Activated naive CD4-positive, alpha-beta T cell treated with anti-CD3 and anti-CD28 coated beads for 36 hours (primary cell): ENCODE measurements at places on chromosomes 2 and 18. TPM values are rescaled to one million over a fixed set of nuclear protein-coding genes. Genes with fewer than 3 reads are reported as not detected.

DNA sequence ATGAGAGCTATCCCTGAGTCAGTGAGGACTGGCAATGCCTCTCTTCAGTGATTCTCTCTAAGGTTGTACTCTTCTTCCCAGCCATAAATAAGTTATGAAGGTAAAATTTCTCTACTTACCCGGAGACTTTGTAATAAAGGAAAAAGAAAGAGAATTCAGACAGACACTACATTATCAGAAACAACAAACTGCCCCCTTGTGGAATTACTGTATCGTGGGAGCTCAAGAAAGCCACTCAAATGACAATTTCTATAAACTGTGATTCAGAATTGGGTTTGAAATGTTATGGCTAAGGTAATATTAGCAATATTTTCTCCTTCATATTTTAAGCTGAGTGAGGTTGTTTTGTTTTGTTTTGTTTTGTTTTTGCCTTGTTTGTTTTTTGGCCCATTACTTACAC lies 155.8 kb upstream of the TANK start:
- H3K36me3 ChIP-seq: no peaks in the 10 kb centered on the region
- no peaks in the 10 kb centered on the region for H3K4me1 ChIP-seq
- no peak overlapping the region for H3K4me3 ChIP-seq
- DNase-seq: no peak

DNA sequence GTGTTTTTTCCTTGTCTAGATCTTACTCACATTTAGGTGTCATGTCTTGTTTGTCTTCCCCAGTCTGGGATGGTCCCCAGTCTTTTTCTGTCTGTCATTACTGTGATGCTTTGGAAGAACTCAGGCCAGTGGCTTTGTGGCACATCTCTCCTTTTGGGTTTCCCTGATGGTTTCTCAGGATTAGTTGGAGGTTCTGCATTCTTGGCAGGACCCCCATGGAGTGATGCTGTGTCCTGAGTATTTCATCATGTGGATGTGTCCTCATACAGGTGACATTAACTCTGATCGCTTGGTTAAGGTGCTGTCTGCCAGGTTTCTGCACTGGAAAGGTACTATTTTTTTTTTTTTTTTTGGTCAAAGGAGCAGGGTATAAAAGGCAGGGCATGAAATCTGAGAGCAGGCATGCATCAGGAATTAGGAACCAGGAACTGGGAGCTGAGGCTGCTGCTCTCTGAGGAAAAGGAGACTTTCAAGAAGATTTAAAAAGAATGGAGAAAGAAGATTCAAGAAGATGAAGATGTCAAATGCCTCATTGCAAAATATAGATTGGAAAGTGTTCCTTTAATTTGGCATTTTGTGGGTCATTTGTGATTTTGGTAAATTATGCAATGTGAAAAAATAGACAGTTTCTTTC lies 85.3 kb downstream of the NUP35 start:
- no peaks in the 10 kb centered on the region for H3K27me3 ChIP-seq
- peaks cover 6% of the 10 kb centered on the region for H3K4me1 ChIP-seq
- no peak overlapping the region for H3K4me3 ChIP-seq

DNA sequence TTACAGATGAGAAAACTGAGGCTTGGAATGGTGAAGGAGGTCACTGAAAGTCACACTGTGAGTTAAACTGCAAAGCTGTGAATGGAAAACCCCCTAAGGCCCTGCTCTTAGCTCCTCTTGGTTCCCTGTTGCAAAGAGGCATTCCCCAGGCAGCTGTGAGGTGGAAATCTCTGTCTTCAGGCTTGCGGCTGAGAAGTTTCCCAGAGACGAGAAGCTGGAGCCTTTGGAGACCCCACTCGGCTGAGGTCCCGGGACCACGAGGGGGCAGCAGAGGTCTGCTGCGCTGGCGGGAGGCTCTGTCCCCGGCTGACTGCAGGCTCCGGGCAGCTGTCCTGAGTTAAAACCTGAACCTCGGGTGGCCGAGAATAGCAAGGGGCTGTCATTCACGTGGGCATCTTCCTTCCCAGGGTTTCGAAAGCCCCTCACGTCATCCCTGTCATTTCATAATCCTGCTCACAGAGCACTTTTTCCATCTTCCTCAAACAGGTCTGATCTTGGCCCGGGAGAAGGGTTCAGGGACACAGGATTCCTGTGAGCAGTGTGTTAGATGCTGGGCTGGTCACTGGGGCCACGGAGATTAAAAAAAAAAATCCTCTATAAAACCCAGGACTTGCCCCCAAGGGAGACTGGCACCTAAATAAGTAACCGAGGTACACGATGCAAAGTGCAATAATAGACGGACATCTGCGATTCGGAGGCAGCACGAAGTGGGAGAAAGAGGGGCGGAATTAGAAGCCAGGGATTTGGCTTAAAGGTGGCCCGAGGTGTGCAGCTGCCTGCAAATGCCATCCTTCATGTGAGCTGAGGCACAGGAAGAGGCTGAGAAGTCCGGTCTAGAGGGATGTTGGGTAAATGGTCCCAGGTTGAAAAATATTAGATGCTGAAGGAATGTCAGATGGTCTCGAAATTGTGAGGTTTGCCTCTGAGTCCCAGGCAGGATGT lies 24.6 kb upstream of the ATOH8 start:
- H3K4me3 ChIP-seq: no peak overlapping the region
- no peaks in the 10 kb centered on the region for H3K36me3 ChIP-seq
- H3K27me3 ChIP-seq: peaks cover 2% of the 10 kb centered on the region
- H3K4me1 ChIP-seq: peaks cover 4% of the 10 kb centered on the region
- no peak overlapping the region for H3K27ac ChIP-seq

- no peak overlapping the region for H3K27ac ChIP-seq
- DNase-seq: no peak
- no peak overlapping the region for H3K4me3 ChIP-seq
- no peaks in the 10 kb centered on the region for H3K36me3 ChIP-seq
- H3K27me3 ChIP-seq: peaks cover 7% of the 10 kb centered on the region
Measured at GRCh38 chr2:221097568-221097915, 474.6 kb downstream of the EPHA4 start.

- DNase-seq: no peak
- no peak overlapping the region for H3K27ac ChIP-seq
- H3K4me3 ChIP-seq: peak overlapping the region; percentile 41
- no peaks in the 10 kb centered on the region for H3K36me3 ChIP-seq
- peaks cover 10% of the 10 kb centered on the region for H3K4me1 ChIP-seq
Measured at GRCh38 chr2:240453461-240454105, 18.1 kb downstream of the GPC1 start.

- H3K27me3 ChIP-seq: no peaks in the 10 kb centered on the region
- H3K27ac ChIP-seq: no peak overlapping the region
- no peak overlapping the region for H3K4me3 ChIP-seq
- no peaks in the 10 kb centered on the region for H3K36me3 ChIP-seq
- no peak for DNase-seq
Measured at GRCh38 chr2:178271629-178272333, 77.5 kb downstream of the OSBPL6 start.

DNA sequence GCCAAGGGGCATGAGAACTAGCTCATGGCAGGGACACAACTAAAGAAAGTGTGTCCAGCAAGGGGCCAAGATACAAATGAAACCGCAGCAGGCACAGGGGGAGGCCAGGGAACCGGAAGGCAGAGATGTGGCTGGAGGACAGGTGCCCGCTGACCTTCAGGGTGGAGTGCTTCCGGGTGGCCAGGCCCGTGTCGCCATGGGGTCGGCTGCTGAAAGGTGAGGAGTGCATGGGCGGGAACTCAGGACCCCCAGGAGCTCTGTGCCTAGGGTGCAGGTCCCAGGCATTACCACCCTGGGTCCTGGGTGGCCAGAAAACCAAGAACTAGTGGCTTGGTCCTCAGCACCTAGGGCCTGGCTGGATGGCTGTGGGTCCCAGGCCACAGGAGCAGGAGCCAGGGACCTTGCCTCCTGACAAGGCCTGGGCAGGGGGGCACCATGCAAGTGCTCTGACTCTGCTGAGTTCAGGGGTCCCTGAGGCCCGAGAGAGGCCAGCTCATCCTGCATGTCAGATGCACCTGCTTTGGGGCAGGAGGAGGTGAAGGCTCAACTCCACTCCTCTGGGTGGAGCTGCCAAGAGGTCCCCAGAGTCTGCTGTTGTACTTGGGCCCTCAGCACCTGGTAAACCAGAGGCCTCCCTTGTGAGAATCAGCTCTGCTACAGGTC lies 50.9 kb downstream of the CENPO start:
- DNase-seq: no peak
- no peak overlapping the region for H3K27ac ChIP-seq
- H3K27me3 ChIP-seq: no peaks in the 10 kb centered on the region
- peaks cover 15% of the 10 kb centered on the region for H3K36me3 ChIP-seq
- no peaks in the 10 kb centered on the region for H3K4me1 ChIP-seq

DNA sequence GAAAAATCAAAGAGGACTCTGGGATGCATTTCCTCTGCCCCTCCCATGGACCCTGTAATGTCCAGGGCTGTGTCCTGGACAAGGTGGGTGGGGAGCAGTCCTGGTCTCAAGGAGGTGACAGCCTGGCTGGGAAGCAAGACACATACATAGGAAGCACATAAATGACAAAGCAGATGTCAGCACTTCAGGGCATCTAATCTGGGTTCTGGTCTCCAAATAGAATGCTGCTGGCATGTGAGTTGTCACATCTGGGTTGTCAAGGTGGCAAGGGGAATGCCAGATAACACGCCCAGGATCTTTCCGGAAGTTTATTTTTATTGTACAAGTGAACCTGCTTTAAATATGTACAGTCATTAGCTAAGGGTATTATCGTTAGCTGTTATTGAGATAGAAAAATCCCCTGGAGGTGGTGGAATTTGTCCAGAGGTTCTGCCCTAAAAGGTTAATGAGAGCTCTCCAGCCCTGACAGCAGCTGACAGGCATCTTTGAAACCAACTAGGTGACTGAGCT lies 5.6 kb downstream of the IL1F10 start:
- no peaks in the 10 kb centered on the region for H3K27me3 ChIP-seq
- no peak overlapping the region for H3K4me3 ChIP-seq
- no peak overlapping the region for H3K27ac ChIP-seq
- peaks cover 7% of the 10 kb centered on the region for H3K4me1 ChIP-seq
- H3K36me3 ChIP-seq: no peaks in the 10 kb centered on the region

GRCh38 chr2:160406591-160407392 lies 86.8 kb downstream of the RBMS1 start:
- peak overlapping the region; percentile 94 for H3K27ac ChIP-seq
- DNase-seq: peak; percentile 85
- no peaks in the 10 kb centered on the region for H3K27me3 ChIP-seq

GRCh38 chr2:12363569-12363968 lies 353.2 kb upstream of the TRIB2 start:
- no peak overlapping the region for H3K4me3 ChIP-seq
- H3K4me1 ChIP-seq: no peaks in the 10 kb centered on the region

GRCh38 chr2:187982668-187983067 lies 309.0 kb upstream of the GULP1 start:
- no peak overlapping the region for H3K4me3 ChIP-seq
- no peaks in the 10 kb centered on the region for H3K4me1 ChIP-seq
- no peaks in the 10 kb centered on the region for H3K36me3 ChIP-seq
- H3K27ac ChIP-seq: no peak overlapping the region
- no peaks in the 10 kb centered on the region for H3K27me3 ChIP-seq
- DNase-seq: no peak

GRCh38 chr18:45825258-45826044 lies at the start of gene SIGLEC15:
Gene SIGLEC15, plus strand, starts transcription at chr18:45825675. Its CDS starts 54 bp downstream, at chr18:45825729.
- H3K27me3 ChIP-seq: peaks cover 12% of the 10 kb centered on the region
- peak; percentile 4 for DNase-seq
- no peaks in the 10 kb centered on the region for H3K36me3 ChIP-seq
- peaks cover 26% of the 10 kb centered on the region for H3K4me1 ChIP-seq
- no peak within 1 kb of the TSS for H3K27ac ChIP-seq

DNA sequence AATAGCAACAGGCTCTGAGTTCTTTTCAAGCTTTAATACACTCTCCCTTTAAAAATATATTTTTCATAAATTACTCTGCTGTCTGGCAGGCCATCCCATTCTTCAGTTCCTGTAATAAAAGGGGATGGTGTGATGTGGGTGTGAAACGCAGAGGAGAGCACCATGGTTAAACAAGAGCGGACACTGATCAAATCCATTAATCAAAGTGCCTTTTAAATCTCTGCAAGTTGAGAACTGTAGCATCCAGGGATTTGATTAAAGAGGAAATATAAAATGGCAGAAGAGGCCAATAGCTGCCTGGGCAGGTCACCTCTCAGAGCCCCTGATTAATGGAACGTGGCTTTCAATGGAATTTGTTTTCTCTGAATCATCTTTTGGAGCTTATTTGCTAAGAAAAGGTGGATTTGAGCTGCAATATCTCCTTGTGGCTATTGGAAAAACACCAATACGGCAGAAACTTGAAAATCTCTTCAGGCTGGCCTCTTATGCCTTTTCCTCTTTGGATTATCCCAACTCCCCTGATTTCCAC lies 96.9 kb downstream of the ACTR3 start:
- H3K27me3 ChIP-seq: no peaks in the 10 kb centered on the region
- H3K27ac ChIP-seq: no peak overlapping the region
- no peak for DNase-seq
- H3K36me3 ChIP-seq: peaks cover 1% of the 10 kb centered on the region
- H3K4me3 ChIP-seq: no peak overlapping the region

DNA sequence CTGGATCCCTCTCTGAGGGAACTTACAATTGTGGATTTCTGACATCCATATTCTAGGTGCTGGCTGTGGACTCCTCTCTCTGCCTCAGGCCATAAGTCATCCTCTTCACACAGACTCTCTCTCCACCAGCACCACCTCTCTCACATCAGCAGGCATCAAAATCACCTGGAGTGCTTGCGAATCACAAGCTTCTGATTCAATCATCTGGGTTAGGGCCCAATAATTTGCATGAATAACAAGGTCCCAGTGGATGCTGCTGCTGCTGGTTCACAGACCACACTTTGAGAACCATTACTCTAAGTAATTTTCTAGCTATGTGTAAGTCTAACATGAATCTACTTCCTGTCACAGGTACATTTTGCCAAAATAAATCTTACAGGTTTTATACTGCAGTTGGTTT lies 214.9 kb downstream of the DSEL start:
- H3K4me1 ChIP-seq: peaks cover 12% of the 10 kb centered on the region
- no peaks in the 10 kb centered on the region for H3K27me3 ChIP-seq
- H3K36me3 ChIP-seq: peaks cover 5% of the 10 kb centered on the region
- H3K27ac ChIP-seq: peak overlapping the region; percentile 17

GRCh38 chr2:160399880-160400279 lies 93.7 kb downstream of the RBMS1 start:
- DNase-seq: no peak
- peaks cover 50% of the 10 kb centered on the region for H3K4me1 ChIP-seq
- no peak overlapping the region for H3K4me3 ChIP-seq
- no peaks in the 10 kb centered on the region for H3K36me3 ChIP-seq
- H3K27ac ChIP-seq: no peak overlapping the region

- no peaks in the 10 kb centered on the region for H3K36me3 ChIP-seq
- peaks cover 25% of the 10 kb centered on the region for H3K4me1 ChIP-seq
- H3K4me3 ChIP-seq: peak overlapping the region; percentile 9
- no peak for DNase-seq
Measured at GRCh38 chr2:202378662-202379358, 2.7 kb downstream of the BMPR2 start.

- no peak for DNase-seq
- H3K27me3 ChIP-seq: no peaks in the 10 kb centered on the region
- H3K4me1 ChIP-seq: peaks cover 77% of the 10 kb centered on the region
- H3K27ac ChIP-seq: no peak overlapping the region
Measured at GRCh38 chr2:172430678-172431077, 3.3 kb downstream of the ITGA6 start.

DAPL1 gene
- total RNA-seq: not detected

IGFBP5 gene
- not detected for total RNA-seq

POTEJ gene
- not detected for total RNA-seq

OR6B2 gene
- total RNA-seq: not detected

NDC80 gene
- 108 TPM for total RNA-seq

TCF7L1 gene
- total RNA-seq: 0.07 TPM

SESTD1 gene
- total RNA-seq: 11.3 TPM

TMEM247 gene
- total RNA-seq: not detected

KCNIP3 gene
- not detected for total RNA-seq

GPR35 gene
- total RNA-seq: 2.6 TPM

SNORC gene
- total RNA-seq: 0.72 TPM

STPG4 gene
- 0.27 TPM for total RNA-seq

CCDC148 gene
- not detected for total RNA-seq

NDUFS1 gene
- total RNA-seq: 81.1 TPM

TTN gene
- 0.91 TPM for total RNA-seq

GPR45 gene
- not detected for total RNA-seq

DSEL gene
- 0.10 TPM for total RNA-seq
